ENCODE measurements at places on chromosomes 16 and 17.

- peak; percentile 71 for DNase-seq
These were observed 37.7 kb downstream of the RNF135 start for GRCh38 chr17:31008374-31009041.

DNA sequence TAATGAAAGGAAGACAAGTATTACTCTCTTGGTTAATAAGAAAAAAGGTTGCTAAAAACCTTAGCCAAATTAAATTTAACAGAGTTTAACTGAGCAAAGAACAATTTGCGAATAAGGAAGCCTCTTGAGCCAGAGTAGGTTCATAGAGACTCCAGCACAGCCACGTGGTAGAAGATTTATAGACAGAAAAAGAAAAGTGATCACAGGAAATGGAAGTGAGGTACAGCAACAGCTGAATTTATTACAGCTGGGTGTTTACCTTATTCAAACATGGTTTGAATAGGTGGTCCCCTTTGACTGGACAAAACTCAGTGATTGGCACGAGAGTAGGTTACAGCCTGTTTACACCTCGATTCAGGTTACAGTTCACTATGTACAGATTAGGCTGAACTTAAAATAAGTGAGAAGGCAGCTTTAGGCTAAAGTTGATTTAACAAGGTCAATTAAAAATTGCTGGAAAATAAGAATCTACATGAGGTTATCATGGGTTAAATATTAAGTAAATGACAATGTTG lies 3.3 kb upstream of the CCL15 start:
- no peak for DNase-seq

DNA sequence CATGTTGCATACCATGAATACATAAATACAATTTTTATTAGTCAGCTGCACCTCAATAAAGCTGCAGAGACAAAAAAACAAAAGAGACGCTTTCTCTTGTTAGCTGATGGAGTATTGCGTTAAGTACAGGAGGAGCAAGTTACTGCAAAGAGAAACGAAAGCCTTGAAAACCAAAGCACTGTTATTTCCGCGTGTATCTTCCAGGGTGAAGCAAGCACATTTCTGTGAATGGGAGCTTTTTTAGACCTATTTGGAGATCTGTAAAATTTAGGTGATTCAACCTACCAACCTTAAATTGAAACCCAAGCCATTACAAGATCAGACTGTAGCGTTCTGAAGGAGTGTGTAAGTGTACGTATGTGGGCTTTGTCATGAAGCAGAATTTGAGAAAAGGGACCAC lies 390.4 kb downstream of the SOX9 start:
- DNase-seq = no peak

- DNase-seq = peak; percentile 10
These were observed 26.5 kb downstream of the RPH3AL start for GRCh38 chr17:326010-326621.

DNA sequence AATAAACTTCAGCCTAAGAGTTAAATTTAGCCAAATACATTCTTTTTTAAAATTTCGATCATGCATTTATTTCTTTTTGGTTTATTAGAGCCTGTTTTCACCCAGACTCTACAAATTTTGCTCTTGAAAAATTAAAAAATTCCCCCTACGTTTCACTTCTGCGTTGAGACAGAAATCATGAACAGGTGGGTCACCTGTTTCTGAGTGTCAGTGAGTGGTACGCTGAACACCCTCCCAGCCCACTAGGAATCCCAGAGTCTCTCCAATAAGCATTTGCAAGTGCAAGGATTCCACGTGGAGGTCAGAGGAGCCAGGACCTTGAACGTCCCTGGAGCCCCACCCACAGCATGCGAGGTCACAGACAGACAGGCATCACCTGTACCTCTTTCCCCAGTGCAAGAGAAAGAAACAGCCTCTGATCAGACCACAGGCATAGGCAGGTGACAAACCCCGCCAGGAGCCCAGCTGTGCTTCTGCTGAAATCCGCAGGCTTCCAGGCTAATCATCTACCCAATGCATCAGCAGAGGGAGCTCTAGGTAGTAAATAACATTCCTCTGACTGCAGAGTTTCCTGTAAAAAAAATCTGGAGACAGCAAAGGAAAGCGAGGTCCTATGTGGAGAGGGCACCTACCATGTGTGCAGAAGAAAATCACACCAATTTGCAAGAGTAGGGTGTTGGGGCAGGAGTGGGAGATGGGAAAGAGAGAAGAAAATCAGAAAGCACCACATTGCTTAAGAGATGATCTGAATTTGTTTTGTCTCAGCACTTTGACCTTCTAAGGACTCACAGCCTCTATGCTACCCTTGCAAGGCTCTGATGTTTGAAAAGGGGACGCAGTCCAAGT lies 5.9 kb upstream of the XYLT1 start:
- peak; percentile 45 for DNase-seq

Measured in femur (tissue), 1 donor.